AG09319 (cell line): ENCODE measurements at places on chromosomes 2 and 18.

DNA sequence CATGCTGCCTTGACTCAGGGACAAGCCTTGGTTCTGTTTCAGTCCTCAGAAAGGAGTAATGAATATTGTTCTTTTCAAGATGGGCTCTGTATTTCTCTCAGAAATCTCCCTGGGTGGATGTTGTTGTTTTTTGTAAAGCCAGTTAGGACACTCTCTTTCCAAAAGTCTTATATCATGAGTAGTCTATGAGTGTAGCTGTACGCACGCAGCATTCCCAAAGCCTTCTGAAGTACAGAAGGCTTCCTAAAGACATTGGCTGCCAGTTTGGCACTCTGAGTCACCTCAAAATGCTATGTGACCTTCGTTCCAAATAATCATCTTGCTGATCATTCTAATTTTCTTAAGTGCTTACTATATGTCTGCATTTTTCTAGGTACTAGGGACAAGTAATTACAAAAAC is 16.7 kb upstream of the GTF2A1L start:
- DNase-seq, result no peak

DNA sequence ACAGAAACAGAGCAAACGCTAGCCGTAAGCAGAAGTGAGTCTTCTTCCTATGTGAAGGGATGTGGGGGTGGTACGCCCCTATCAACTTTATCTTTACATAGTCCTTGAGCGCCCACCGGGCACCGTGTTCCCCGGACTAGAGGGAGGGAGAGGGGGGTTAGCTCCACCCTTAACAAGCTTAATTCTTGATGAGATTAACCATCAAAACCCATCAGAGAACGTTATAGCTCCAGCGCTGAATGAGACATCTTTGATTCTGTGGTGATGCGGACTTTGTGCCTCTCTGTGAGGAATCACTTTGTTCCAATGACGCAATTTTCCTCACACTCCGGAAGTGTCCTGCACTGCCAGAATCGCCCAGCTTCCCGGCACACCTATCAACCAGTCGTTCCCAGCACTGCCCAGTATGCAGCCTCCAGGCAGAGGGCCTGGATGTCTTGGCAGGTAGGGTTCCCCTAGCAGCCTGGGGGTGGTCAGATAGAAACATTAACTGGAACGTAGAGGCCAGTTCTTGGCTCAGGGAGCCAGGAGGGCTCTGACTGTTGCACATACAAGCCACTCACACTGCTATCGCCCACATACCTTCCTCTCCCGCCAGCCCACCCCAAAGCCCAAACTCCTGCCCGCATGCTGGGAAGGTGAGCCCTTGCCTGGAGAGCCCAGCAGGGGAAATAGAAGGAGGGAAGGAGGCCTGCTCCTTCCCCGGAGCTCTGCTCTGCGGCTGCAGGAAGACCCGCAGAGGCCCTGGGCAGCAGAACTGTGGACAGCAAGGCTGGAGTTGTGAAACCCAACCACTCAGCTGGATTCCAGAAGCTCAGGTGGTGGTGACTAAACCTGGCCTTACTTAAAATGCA is 1.9 kb upstream of the ODC1 start:
- no peak for DNase-seq

DNA sequence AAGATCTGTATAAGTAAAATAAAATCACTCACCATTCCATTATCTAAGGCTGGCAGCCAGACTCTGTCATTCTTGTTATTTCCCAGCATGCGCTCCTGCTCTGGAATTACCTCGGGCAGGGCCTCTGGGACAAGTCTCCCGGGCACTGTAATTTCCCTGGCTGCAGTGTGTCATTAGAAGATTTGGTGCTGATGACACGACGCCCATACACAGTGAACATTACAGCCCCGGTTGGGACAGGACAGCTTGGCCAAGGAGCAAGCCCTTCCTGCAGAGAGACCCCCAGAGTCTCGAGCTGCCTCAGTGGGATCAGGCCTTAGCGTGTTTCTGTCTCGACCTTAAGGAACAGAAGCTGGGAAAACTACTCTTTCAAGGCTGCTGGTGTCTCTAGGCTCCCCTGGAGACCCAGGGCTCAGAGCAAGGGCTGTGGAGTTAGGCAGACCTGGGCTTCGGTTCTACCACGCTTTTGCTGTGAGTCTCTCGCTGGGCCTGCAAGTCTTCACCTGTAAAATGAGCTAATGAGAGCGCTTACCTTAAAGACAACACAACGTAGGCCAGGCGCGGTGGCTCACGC is 39.7 kb downstream of the SMAD7 start:
- DNase-seq, result no peak

DNA sequence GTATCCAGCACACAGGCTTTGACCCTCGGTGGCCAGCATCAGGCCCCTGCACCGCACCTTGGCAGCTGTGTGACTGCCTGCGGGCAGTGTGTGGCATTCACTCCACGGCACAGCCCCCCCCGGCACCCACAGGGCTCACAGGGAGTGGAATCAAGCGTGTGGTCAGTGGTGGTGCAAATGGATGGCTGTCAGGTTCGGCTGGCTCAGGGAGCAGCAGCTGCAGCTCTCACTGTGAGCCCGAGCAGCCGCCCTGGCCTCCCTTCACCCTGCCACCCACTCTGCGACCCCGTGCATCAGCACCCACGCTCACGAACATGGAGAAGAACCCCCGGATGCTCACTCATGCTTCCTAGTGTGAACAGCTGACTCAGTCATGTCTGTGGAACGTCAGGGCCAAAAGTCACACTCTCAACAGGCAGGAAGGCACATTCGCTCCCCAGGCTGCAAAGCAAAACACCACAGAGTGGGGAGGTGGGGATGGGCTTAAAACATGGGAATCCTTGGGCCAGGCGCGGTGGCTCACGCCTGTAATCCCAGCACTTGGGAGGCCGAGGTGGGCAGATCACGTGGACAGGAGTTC is 41.5 kb upstream of the GPC1 start:
- no peak for DNase-seq

GRCh38 chr2:134934641-134935040 is 16.0 kb downstream of the CCNT2 start:
- DNase-seq, result no peak

GRCh38 chr2:172455121-172455515 is 27.7 kb downstream of the ITGA6 start:
- DNase-seq, result no peak

DNA sequence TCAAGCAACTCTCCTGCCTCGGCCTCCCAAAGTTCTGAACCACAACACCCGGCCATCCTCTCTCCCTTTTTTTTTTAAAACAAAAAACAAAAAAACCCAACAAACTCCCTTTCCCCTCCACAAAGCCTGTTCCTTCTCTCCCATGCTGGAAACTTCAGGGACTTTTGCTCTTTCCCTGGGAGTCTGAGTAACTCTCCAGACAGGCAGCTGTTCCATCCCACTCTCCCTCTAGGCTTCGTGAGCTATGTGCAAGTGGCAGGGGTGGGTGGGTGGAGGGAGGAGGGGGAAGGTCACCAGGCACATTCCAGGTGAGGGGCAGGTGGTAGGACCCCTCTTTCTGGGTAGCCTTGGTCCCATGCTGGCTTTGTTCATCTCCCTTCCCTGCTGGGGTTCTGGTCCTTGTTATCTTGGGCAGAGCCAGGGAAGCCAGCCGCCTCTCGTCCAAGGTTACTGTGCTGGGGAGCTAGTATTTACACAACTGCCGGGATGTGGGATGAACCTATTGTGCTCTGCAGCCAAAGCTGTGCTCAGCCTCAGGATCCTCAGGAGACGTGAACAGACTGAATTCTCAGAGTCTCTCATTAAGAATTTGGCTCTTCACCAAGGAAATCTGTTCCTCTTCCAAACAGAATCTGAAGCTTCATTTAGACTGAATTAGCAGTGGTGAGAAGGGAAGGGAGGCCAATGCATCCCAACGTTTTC is 106.9 kb downstream of the LIPG start:
- no peak for DNase-seq

DNA sequence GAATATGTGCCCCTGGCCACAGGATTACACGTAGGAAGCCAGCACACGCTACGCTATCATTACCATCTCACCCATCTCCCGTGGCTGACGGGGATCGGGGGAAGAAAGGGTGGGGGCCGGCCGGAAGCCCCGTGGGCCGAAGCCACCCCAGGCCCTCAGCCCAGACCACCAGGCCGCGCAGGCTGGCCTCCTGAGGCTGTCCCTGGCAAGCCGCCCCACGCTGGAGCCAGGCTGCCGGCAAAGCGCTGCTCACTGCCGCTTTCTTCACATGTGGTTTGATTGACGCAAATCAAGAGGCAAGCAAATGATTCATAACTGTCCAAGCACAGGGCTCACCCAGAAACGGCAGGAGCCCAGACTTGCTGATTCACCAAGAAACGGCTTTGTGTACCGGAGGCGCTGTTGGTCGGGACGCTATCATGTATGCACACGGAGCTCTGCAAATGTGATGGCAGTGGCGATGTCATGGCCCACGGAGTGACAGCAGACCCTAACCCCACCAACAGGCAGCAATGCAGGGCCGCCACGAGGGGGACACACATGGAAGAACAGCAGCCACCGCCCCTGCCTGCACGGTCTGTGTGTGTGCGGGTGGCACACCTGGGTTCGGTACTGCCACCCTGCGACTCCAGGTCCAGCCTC is 125.7 kb downstream of the HDAC4 start:
- DNase-seq, result peak; percentile 94

DNA sequence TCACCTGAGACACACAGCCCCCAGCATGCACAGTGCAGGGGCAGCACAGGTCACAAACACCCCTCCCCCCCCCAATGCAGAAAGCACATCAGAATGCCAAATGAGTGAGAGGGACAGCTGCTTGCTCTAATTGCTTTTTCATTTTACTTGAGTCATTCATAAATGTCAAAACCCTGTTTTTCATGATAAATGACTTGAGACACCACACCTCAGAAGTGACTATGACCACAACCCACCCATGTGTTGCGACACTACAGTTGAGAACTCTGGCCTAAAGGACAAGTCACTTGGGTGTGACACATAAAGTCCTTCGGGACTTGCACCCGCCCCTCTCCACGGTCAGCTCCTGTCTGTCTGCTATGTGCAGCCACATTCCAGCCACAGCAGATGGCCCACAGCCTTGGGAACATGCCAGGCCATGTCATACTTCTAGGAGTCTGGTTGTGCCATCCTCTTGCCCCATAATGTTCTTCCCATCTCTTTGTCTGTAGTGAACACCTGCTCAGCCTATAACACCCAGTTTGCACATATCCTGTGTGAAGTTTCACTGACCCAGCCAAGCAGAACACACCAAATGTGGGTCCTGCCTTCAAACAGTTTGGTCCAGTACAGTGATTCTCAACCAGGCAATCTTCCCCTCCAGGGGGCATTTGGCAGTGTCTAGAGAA is 30.2 kb upstream of the RIOK3 start:
- no peak for DNase-seq

DNA sequence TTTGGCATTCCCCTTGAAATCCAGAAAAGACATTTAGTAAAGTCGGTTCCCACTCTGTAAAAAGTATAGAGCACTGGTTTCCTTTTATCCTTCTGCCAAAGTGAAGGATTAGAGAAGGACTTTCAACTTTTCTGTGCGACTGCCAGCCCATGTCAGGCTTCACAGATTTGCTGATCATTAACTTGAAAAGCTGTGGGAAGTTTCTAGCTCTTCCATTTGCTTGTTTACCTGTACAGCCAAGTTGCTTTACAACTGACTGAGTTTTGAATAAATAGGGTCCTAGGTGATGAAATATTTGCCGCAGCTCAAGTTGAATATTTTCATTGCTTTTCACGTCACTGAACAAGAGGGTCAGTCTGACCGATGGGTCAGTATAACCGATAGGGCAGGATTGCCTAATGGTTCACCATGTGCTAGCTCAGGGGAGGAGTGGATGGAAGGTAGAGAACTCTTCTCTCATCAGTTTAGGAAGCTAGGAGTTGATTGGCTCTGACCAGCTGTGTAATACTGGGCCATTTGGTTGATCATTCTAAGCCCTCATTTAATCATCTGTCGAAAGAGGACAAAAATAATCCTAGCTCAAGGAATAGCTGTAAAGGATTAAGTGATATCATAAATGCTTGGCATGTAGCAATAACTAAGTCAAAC is 30.4 kb downstream of the UPP2 start:
- no peak for DNase-seq

DNA sequence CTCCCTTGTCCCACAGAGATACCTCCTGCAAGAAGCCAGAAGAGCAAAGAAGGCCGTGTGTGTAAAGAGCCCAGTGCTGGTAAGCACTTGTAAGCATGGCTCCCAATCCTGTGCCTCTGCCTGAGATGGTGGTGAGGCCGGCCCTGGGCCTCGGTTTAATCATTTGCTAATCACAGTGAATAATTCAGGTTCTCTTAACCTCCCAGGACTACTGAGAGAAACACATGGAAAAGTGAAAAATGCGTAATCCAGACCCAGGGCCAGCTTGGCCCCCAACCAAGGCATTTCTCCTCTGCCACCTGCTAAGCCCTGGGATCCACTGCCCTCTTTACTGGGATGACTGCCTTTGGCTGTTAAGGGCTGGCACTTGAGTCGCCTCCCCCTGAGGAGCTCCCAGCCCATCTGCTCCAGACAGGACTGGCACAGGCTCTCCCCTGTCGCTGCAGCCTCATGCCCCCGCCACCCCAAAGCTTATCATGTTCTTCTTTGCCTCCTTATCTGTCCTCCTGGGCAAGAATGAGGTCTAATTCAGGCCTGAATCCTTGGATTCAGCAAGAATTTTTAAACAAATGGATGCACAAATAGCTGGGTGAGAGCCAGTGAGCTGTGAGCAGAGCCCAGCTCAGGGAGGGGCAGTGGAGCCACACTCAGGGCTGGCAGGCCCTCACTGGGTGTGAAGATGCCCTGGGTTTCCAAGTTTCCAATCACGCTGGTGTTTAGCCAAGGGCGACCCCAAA is 193.9 kb upstream of the HS6ST1 start:
- no peak for DNase-seq

DNA sequence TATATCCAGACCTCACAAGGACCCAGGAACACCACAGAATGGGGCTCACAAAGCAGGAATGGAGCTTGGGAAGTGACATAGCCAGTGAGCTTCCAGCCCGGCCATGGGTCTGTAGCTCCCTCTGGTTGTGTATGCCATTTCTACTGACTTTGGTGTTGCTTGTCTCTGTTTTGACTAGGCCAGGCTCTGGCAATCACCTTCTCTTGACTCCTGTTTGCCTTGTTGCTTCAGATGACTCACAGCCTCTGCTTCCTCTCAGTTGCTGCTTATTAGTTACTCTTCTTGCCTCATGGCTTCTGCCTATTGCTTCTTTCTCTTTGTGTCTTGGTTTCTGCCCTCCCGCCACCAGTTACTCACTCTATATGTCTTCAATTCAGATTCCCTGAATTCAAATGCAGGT is 15.8 kb upstream of the IER3IP1 start:
- DNase-seq, result no peak

GRCh38 chr2:180573951-180574350 is 406.5 kb upstream of the UBE2E3 start:
- DNase-seq, result no peak

DNA sequence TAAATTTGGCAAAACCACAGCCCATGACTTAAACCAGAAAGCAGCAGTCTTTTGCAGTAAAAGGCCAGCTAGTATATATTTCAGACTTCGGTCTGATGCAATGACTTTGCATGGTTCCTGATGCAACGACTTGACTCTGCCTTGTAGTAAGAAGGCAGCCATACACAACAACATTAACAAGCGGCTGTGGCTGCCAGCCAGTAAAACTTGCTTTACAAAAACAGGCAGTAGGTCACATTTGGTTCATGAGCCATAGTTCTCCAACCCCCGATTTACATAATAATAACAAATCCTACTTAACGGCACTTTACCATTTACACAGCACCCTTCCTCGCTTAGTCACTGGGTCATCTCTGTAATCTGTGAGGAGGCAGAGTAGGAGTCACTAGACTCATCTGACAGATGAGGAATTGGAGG is 410.3 kb downstream of the LRATD1 start:
- peak; percentile 4 for DNase-seq

- DNase-seq, result no peak
These were observed 422.8 kb upstream of the ZEB2 start for GRCh38 chr2:144942516-144943256.

- no peak for DNase-seq
These were observed 17.3 kb downstream of the ALPK2 start for GRCh38 chr18:58611395-58612131.

- DNase-seq, result no peak
These were observed 19.7 kb downstream of the PTPN18 start for GRCh38 chr2:130375291-130376266.
